ENCODE measurements at places on chromosomes 3 and 15.

DNA sequence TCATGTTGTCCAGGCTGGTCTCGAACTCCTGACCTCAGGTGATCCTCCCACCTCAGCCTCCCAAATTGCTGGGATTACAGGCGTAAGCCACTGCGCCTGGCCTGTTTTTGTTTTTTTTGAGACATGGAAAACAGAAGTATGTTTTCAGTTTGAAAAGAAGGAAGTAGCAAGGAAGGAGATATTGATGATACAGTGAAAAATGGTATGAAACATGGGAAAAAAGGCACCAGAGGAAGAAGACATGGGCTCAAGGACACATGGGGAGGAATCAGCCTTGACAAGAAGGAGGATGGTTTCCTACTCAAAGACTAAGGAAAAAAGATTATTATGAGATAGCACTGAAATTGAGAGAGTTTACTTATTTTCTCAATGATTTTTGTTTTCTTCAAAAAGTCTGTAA lies 30.7 kb downstream of the FMN1 start:
- no peaks in the 10 kb centered on the region for H3K36me3 ChIP-seq
- DNase-seq: no peak
- no peaks in the 10 kb centered on the region for H3K27me3 ChIP-seq
- no peak overlapping the region for H3K4me3 ChIP-seq

GRCh38 chr3:196012941-196013476 lies 68.9 kb downstream of the TFRC start:
- H3K4me1 ChIP-seq: no peaks in the 10 kb centered on the region
- no peaks in the 10 kb centered on the region for H3K36me3 ChIP-seq
- H3K4me3 ChIP-seq: no peak overlapping the region
- no peak overlapping the region for H3K27ac ChIP-seq
- H3K27me3 ChIP-seq: peaks cover 26% of the 10 kb centered on the region

- peak overlapping the region; percentile 32 for H3K27ac ChIP-seq
- H3K4me1 ChIP-seq: peaks cover 29% of the 10 kb centered on the region
- H3K36me3 ChIP-seq: peaks cover 1% of the 10 kb centered on the region
Measured at GRCh38 chr15:58264053-58264971, 126.1 kb downstream of the AQP9 start.

DNA sequence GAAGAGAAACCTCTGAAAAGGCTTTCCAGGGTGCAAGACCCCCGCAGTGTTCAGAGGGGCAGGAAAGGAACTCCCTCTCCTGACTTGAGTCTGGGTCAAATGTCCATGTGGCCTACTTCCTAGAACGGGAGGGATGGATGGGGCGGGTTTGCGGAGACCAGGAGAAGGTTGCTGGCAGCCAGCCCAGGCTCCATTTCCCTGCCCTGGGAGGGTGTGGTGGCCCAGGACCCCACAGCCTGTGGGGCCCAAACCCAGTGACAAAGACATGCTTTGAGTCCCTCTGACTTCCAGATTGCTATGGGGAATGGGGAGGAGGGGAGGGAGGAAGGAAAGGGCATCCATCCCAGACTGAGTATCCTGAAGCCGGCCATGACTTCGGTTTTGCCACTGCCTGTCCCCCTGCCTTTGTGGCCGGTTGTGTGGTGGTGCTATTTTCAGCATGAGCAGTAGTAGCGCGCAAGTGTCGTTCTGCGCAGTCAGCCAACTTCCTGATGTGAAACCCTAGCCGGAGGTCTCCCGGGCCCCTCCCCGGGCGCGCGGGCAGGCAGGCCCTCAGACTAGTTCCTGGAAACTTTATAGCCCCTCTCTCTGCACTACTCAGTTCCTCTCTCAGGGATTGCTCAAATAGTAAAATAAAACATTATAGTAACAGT lies 24.4 kb downstream of the MAGEF1 start:
- no peak overlapping the region for H3K4me3 ChIP-seq
- H3K4me1 ChIP-seq: peaks cover 53% of the 10 kb centered on the region
- no peak for DNase-seq
- H3K36me3 ChIP-seq: no peaks in the 10 kb centered on the region
- no peaks in the 10 kb centered on the region for H3K27me3 ChIP-seq
- H3K27ac ChIP-seq: peak overlapping the region; percentile 53

- DNase-seq: no peak
- no peak overlapping the region for H3K4me3 ChIP-seq
- peaks cover 48% of the 10 kb centered on the region for H3K4me1 ChIP-seq
- peak overlapping the region; percentile 90 for H3K27ac ChIP-seq
- H3K27me3 ChIP-seq: no peaks in the 10 kb centered on the region
Measured at GRCh38 chr3:69283913-69284611, 101.8 kb downstream of the FRMD4B start.

GRCh38 chr3:62143843-62144450 lies 229.4 kb downstream of the FEZF2 start:
- peaks cover 6% of the 10 kb centered on the region for H3K4me1 ChIP-seq
- H3K4me3 ChIP-seq: no peak overlapping the region
- H3K36me3 ChIP-seq: peaks cover 3% of the 10 kb centered on the region
- H3K27me3 ChIP-seq: no peaks in the 10 kb centered on the region
- H3K27ac ChIP-seq: no peak overlapping the region
- no peak for DNase-seq

DNA sequence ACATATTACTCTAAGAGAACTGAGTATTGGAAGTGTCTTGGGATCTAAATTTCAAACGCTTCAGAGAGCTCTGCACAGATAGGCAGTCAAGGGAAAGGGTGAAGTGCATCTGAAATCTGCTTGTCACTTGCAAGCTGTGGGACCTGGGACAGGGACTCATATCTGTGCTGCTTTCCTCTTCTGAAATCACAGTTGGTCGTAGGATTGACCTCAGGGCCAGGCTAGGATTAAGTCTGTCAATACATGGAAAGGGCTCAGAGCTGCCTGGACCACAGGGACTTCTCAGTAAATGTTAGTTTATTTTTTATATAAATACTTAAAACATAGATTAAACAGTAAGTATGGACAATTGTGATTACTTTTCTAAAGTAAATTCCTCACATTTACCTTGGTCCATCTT lies 74.7 kb upstream of the CMTM7 start:
- H3K27me3 ChIP-seq: no peaks in the 10 kb centered on the region
- no peak for DNase-seq

- DNase-seq: no peak
- no peak overlapping the region for H3K4me3 ChIP-seq
- H3K27ac ChIP-seq: no peak overlapping the region
- H3K36me3 ChIP-seq: no peaks in the 10 kb centered on the region
Measured at GRCh38 chr3:45904931-45905330, 18.6 kb downstream of the CCR9 start.

DNA sequence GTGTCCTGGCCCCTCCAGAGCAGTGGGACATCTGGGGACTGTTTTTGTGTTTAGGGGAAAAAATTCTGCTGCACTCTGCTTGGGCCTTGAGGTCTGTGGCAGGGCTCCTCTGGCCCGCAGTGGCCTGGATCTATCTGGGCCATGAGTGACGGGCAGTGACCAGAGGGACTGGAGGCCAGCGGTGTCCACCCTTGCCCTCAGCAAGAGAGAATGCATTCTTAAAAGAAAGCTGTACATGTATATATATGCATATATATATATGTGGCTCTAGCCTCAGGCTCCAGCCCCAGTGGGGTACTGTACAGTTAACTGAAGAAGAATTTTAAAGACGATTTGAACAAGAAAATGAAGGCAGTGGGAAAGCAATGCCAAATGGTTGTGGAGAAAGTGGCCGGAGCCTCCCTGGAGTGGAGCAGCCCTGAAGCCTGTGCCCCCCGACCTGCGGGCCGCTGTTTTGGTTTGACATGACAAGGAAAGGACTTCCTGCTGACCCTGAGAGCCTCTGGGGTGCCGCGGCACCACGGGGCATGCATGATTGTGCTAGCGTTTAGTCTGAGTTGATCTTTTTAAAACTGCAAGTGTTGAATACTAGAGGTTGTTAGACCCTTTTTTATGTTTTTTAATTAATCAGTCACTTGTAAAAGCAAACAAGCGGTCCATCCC lies 52.2 kb downstream of the PLXNA1 start:
- H3K36me3 ChIP-seq: peaks cover 3% of the 10 kb centered on the region
- DNase-seq: no peak
- no peaks in the 10 kb centered on the region for H3K4me1 ChIP-seq
- no peak overlapping the region for H3K4me3 ChIP-seq
- no peak overlapping the region for H3K27ac ChIP-seq

- no peak overlapping the region for H3K27ac ChIP-seq
- H3K27me3 ChIP-seq: peaks cover 56% of the 10 kb centered on the region
- no peak for DNase-seq
- H3K4me3 ChIP-seq: no peak overlapping the region
- peaks cover 3% of the 10 kb centered on the region for H3K4me1 ChIP-seq
Measured at GRCh38 chr3:38634111-38634510, 15.4 kb downstream of the SCN5A start.

GRCh38 chr15:75335705-75336355 lies at the start of gene COMMD4:
COMMD4 (plus strand) TSS chr15:75336063; CDS start chr15:75336090, 27 bp downstream.
- peaks cover 17% of the 10 kb centered on the region for H3K4me1 ChIP-seq
- peaks cover 4% of the 10 kb centered on the region for H3K36me3 ChIP-seq
- peak within 1 kb of the TSS; percentile 94 for H3K27ac ChIP-seq
- H3K4me3 ChIP-seq: peak within 1 kb of the TSS; percentile 97
- DNase-seq: peak; percentile 94

- peaks cover 8% of the 10 kb centered on the region for H3K27me3 ChIP-seq
- no peak overlapping the region for H3K4me3 ChIP-seq
- no peak overlapping the region for H3K27ac ChIP-seq
- H3K4me1 ChIP-seq: peaks cover 15% of the 10 kb centered on the region
- no peak for DNase-seq
- H3K36me3 ChIP-seq: peaks cover 2% of the 10 kb centered on the region
Measured at GRCh38 chr15:86905625-86906256, 826.1 kb downstream of the AGBL1 start.

GRCh38 chr3:108485146-108485545 lies 25.2 kb downstream of the MYH15 start:
- H3K27me3 ChIP-seq: no peaks in the 10 kb centered on the region
- no peak overlapping the region for H3K4me3 ChIP-seq
- no peak overlapping the region for H3K27ac ChIP-seq
- peaks cover 20% of the 10 kb centered on the region for H3K4me1 ChIP-seq
- DNase-seq: no peak

- H3K27ac ChIP-seq: no peak overlapping the region
- no peaks in the 10 kb centered on the region for H3K4me1 ChIP-seq
- H3K27me3 ChIP-seq: no peaks in the 10 kb centered on the region
- H3K36me3 ChIP-seq: no peaks in the 10 kb centered on the region
- H3K4me3 ChIP-seq: no peak overlapping the region
Measured at GRCh38 chr15:27706300-27706699, 392.8 kb downstream of the OCA2 start.

GRCh38 chr15:60660290-60661051 lies 181.5 kb upstream of the ICE2 start:
- no peaks in the 10 kb centered on the region for H3K27me3 ChIP-seq
- no peak overlapping the region for H3K27ac ChIP-seq
- DNase-seq: no peak
- no peak overlapping the region for H3K4me3 ChIP-seq
- H3K4me1 ChIP-seq: peaks cover 4% of the 10 kb centered on the region

DNA sequence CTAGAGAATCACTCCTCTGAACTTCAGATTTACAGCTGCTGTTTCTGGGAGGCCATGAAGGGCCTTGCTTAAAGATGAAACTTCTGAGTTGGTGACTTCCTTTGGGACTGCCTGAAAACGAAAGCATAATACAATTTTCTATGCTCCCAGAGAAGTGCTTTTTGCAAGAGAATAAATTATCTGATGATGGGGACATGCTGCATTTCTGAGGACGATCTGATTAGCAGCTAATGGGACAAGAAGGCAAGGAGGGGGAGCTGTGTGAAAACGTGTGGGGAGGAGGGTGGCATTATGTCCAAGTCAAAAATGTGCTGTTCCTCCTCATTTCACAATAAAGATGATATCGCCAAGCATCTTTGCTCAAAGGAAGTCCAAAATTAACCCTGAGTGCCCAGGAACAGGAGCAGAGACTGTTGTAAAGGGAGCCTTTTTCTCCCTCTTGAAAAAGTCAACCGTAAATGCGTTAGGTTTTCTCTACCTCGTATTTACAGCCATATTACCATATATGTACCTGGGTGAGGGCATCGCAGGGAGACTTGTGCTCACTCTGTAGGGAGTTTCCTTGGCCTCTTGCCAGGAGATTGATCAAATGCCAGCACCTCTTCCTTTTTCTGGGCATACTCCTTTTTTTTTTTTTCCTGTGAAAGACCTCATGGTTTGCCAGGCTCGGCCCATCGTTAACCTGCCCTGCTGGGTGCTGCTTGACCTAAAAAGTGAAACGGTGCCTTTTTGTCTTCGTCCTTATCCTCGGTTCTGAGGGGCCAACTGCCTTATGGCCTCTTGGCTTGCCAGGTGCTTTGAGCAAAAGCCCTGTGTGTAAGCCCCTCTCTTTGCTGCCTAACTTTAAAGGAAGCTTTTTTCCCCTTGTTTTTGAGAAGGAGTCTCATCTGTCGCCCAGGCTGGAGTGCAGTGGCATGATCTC lies 11.5 kb downstream of the ITPR1 start:
- peaks cover 25% of the 10 kb centered on the region for H3K4me1 ChIP-seq
- H3K4me3 ChIP-seq: no peak overlapping the region
- no peaks in the 10 kb centered on the region for H3K36me3 ChIP-seq
- no peak for DNase-seq

DNA sequence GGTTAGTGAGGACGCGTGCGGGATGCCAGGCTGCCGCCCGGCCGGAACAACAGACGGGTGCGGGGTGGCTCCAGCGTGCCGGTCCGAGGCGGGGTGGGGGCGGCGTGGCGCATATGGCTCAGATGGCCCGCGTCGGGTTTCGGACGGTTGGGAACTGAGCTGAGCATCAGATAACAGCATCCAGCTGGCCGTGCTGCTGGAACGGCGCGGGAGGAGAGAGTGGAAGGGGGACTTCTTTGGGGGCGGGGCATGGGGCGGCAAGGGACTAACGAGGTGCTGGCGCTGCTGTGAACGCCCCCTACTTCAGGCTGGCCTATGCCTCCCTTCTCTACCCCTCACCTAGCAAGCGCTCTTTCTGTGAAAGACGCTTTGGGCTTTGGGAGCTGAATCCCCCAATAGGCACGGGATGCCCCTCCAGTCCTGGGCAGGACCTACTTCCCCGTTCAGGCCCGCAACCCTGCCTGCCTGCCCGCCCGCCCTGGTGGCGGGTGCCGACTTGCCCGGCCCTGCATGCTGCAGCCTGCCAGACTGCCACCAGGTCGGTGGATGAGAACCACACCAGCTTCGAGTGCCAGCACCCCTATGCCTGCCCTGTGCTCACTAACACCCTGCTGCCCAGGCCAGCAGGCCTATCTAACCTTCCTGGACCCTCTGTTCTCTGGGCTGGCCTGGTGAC lies 542 bp downstream of the INKA1 start:
- DNase-seq: no peak
- peaks cover 27% of the 10 kb centered on the region for H3K27me3 ChIP-seq
- H3K4me3 ChIP-seq: peak overlapping the region; percentile 81
- peaks cover 52% of the 10 kb centered on the region for H3K4me1 ChIP-seq
- no peaks in the 10 kb centered on the region for H3K36me3 ChIP-seq

All from mesothelial cell of epicardium (in vitro differentiated cells).